Keratinocyte (primary cell): ENCODE measurements at places on chromosomes 1 and 21. TPM values are rescaled to one million over a fixed set of nuclear protein-coding genes. Genes with fewer than 3 reads are reported as not detected.

DNA sequence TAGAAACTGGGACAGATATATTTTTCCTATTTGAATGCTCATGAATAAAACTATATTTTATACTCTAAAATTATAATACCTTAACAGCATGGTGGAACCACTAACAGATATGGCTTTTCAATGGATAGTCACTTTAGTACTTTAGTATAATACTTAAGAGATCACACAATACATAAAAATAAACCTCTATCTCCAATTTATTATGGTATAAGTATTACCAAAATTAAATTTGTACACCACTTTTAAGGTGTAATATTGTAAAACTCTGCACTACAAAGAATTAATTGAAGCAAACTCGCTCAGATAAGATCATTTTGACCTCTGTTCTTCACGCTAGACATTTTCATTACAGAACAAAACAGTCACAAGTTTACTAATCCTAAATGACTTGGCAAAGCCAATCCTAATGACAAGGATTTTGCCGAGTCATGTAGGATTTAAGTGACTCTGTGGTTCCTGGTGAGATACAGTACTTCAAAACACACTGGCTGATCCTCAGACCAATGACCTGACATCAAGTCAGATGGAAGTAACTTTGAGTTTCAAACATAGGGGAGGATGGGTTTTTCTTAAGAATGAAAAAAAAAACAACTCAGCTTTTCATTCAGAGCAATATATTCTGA, 200.6 kb downstream of the SMYD3 start:
- DNase-seq, result no peak

GRCh38 chr1:170807432-170807831, 127.9 kb upstream of the MROH9 start:
- DNase-seq, result peak; percentile 11

BACE2 gene
- 89.7 to 162 TPM (median 130 TPM) in 3 replicates for polyA plus RNA-seq

GRCh38 chr1:153790313-153790965, 15.2 kb downstream of the SLC27A3 start:
- DNase-seq, result no peak

FNBP1L gene
- polyA plus RNA-seq, result 13.0 to 22.9 TPM (median 16.6 TPM) in 3 replicates

- peak; percentile 98 for DNase-seq
Observed at GRCh38 chr1:9476790-9477463, 62.3 kb upstream of the SLC25A33 start.

GRCh38 chr1:119703666-119704450, 7.9 kb upstream of the PHGDH start:
- no peak for DNase-seq

DNA sequence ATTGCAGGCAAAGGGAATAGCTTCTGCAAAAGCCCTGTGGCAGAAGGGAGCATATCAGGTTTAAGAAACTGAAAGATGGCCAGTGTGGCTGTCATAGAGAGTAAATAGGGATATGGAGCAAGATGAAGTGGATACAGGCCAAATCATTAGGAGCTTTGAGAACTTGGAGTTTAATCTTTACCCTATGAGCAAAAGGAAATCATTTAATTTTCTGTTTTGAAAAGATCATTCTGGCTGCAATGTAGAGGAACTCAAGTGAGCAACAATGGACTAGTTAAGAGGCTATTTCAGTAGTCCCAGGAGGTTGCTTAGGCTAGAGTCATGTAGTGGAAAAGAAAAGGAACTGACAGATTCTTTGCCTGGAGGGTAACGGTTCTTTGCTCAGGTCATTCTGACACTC, 47.2 kb downstream of the RAP1A start:
- DNase-seq, result no peak

DNA sequence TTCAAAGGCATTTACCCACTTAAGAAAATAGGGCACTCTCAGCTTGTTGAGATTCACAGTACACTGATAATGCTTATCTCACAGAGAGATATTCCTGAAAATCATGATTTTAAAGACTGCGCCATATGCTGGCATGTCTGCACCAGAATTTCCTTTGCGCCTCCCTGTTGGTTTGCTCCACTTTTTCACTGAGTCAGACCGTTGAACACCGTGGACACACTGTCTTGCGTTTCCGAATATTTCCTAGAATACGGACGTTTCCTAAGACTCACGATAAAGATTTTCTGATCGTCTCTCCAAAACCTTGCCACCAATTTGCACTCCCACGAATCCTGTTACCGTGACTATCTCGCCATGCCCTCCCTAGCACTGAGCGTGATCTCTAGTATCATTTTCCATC, 497 bp upstream of the C1orf115 start:
- no peak for DNase-seq

DNA sequence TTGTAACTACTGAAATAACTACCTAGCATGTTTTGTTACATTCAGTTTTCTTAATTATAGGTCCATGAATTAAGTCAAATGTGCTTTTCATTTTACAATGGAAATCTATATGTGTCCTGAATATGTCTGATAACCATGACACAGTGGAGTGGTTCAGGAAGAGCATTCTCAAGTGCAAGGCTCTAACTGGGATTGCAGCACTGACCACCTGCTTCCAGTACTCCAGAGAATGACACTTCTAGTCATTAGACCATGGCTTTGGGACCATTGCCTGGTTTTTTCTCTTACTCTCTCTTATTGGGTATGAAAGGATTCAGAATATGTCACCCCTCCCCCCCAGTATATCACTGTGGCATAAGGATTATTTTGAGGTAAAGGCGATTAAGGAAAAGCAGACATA, 204.9 kb upstream of the CACYBP start:
- no peak for DNase-seq
